ENCODE measurements at places on chromosomes 13 and 19. TPM values are rescaled to one million over a fixed set of nuclear protein-coding genes. Genes with fewer than 3 reads are reported as not detected.

GRCh38 chr13:91154558-91155353 is 192.7 kb upstream of the MIR17HG start:
- DNase-seq = no peak

Gene ZNF180
- 8.2 TPM for total RNA-seq

- no peak for DNase-seq
Measured at GRCh38 chr19:28493884-28494283, 719.1 kb downstream of the UQCRFS1 start.

Gene TJP3
- total RNA-seq = 2.6 TPM

DNA sequence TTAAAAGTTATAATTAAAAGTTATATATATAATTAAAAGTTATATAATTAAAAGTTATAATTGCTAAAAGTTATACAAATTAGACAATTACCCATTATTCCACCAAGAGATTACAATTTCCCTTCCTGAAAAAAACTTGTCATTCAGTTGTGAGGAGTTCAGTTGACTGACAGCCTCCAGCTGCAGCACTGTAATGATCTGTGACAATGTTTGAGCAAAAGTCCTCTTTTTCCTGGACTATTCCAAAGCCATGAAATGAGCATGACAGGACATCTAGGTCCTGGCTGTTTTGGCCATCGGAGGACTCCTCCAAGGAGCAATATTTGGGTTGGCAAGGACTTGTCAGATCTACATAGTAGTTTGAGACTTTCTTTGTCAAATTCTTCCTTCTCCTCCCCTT is 258.7 kb upstream of the EDNRB start:
- no peak for DNase-seq

Data from activated naive CD4-positive, alpha-beta T cell treated with anti-CD3 and anti-CD28 coated beads, Interleukin-2, amount 50 U/mL, for 72 hours (primary cell).